ENCODE measurements at places on chromosomes 6 and 20.

GRCh38 chr20:63895202-63895951 lies 451 bp downstream of the DNAJC5 start:
- DNase-seq: no peak

DNA sequence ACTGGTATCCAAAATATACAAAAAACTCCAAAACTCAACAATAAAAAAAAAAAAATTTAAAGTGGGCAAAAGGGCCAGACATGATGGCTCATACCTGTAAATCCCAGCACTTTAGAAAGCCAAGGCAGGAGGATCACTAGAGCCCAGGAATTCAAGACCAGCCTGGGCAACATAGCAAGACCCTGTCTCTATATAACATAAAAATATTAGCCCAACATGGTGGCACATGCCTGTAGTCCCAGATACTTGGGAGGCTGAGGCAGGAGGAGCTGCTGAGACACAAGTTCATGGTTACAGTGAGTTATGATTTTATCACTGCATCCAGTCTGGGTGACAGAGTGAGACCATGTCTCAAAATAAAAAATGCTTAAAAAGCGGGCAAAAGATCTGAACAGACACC lies 121.0 kb upstream of the BEND6 start:
- DNase-seq: no peak

GRCh38 chr20:54107600-54108325 lies 37.4 kb upstream of the BCAS1 start:
- no peak for DNase-seq

DNA sequence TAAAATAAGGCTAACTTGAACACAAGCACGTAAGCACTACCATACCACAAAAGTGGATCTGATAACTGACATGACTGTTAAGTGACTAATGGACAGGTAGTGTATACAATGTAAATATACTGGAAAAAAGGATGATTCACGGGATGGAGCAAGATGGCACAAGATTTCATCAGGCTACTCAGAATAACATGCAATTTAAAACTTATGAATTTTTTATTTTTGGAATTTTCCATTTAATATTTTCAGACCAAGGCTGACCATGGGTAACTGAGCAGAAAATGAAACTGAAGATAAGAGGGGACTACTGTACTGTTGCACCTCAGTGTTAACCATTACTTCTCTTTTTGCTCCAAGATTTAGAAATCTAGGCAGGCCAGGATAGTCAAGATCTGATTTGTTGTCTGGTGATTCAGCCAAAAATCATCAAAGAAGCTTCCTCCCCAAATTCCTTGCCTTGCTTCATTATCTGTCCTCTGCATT lies 45.4 kb downstream of the TPBG start:
- DNase-seq: no peak

- no peak for DNase-seq
These were observed 34.3 kb downstream of the PRSS35 start for GRCh38 chr6:83546636-83547035.

DNA sequence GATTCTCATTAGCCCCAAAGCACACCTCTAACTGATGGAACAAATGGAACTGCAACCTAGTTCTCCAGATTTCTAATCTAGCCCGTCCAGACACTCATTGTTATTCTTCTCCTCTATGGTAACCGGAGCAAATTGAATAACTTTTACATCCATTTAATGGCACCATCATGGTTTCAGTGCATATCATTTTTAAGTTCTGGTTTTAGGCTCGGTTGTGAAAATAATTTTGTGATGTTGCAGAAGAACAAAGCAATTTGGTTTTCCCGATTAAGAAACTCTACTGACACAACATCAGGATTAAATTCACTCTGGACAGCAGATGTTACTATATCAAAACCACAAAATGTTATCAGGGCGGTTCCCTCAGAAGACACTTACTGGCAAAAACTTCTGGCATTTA lies 42.5 kb upstream of the HBS1L start:
- DNase-seq: no peak

GRCh38 chr6:21524201-21524600 lies 69.3 kb upstream of the SOX4 start:
- no peak for DNase-seq

- DNase-seq: no peak
These were observed 53.3 kb downstream of the PLEKHG1 start for GRCh38 chr6:150652848-150653613.

- no peak for DNase-seq
These were observed 177.9 kb downstream of the COL9A1 start for GRCh38 chr6:70124882-70125545.

DNA sequence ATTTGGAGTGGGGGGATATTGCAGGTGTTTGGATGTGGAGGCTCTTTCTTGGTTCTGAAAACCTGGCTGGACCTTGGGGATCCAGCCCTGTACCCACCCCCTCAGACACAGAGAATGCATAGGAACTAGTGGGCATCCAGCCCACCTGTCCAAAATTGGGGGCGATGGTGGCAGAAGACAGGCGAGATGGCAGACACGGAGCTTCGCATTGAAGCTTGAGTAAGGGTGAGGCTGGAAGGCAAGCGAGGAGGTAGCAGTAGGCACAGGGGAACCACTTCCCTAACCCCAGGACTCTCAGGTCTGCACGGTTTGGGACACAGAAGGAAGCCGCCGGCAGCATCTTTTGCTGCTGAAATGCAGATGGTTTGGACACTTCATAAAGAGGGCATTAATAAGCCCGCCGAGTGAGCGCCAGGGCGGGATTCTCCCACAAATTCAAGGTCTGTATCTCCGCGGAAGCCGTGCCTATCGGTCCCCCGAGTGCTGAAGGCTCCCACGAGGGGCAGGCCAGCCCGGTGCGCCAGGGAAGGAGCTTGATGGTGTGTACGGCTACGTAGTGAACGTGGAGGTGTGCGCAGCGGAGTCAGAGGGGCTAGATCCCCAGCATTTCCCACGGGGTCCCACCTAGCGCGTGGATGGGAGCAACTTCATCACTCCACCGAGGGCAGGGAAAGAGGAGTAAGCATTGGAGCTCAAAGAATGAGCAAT lies 1.6 kb upstream of the FOXA2 start:
- DNase-seq: no peak

- DNase-seq: no peak
These were observed 16.9 kb downstream of the TDRD6 start for GRCh38 chr6:46704562-46704961.

DNA sequence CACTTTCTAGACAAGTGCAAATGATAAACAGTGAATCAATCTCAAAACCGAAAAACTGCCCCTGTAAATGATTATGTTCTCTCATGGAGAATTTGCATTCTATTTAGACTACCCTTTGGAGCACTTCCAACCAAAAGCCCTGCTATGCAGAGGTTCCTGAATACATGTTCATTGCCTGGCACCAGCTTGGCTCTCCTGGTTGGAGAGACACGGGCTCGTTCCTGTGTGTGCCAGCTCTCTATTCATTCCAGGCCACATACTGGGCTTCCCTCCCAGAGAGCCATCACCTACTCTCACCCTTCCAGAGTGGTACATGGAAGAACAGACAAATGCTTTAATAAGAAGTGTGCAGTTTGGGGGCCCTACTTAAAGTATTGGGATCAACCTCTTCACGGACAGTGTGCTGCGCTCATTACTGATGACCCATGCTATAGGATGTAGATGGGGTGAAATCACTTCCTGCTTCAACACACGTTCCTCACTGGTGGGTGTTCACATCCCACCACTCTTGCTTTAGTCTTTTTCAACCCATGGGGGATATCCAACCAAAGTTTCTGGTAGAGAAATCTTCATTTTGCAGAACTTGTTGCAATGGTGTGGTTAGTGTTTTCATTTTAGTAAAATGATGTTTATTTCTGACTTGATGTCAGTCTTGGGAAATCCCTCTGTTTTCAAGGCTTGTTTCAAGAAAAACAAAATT lies 38.5 kb upstream of the NAA20 start:
- no peak for DNase-seq

- no peak for DNase-seq
These were observed 237.3 kb downstream of the BMP2 start for GRCh38 chr20:7004801-7005200.

- DNase-seq: no peak
These were observed 42.6 kb upstream of the SUPT3H start for GRCh38 chr6:45420083-45420908.

GRCh38 chr20:18005170-18005989 lies 36.6 kb downstream of the MGME1 start:
- no peak for DNase-seq

GRCh38 chr6:168072730-168073129 lies 6.3 kb downstream of the FRMD1 start:
- DNase-seq: no peak

- DNase-seq: no peak
These were observed 119.9 kb upstream of the PREP start for GRCh38 chr6:105522626-105523322.

DNA sequence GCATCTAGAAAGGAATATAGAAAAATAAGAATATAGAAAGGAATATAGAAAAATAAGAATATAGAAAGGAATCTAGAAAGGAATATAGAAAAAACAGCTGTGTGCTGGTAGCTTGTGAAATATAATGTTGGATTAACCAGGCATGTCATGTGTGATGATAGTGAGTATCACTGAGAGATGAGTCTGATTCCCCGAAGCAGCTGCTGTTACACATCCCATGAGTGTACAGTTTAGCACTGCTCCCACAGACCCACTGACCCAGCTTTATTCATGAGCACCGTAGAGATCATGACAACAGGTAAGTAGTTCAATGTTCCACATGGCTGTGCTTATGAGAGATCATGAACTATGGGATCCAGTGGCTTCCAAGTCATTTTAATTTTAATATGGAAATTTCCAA lies 64.8 kb downstream of the SLC22A3 start:
- no peak for DNase-seq

DNA sequence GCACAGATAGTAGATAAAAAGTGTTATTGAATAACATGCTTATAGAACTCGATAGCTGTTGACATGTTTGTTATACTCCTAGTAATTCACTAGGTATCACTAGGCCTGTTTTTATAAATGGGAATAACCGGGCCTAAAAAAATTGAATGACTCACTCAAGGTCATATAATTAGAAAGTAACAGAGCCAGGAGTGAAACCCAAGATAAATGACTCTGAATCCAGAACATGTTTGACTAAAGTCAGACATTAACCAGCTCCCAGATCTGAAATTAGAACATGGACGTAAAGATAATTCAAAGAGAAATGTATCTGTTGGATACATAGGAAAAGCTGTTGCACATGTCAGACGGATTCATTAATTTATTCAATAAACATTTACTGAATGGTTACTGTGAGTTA lies 26.9 kb downstream of the RGS17 start:
- no peak for DNase-seq

GRCh38 chr6:3791526-3792203 lies 40.2 kb upstream of the PXDC1 start:
- no peak for DNase-seq

DNA sequence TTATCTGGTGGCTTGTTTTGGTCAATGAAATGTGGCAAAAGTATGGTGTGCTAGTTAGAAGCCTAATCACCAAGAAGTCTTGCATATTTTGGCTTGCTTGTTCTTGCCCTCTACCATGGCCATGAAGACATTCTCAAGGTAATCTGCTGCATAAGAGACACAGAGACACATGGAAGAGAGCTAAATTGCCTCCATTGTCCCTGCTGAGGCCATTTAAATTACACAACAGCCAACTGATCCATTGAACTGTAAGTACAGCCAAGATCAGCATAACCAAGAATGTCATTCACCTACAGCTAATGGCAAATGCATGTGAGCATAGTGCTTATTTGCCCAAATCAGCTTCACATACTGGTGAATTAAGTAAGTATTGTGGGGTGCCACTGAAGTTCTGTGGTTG lies 603.8 kb downstream of the FRK start:
- no peak for DNase-seq

DNA sequence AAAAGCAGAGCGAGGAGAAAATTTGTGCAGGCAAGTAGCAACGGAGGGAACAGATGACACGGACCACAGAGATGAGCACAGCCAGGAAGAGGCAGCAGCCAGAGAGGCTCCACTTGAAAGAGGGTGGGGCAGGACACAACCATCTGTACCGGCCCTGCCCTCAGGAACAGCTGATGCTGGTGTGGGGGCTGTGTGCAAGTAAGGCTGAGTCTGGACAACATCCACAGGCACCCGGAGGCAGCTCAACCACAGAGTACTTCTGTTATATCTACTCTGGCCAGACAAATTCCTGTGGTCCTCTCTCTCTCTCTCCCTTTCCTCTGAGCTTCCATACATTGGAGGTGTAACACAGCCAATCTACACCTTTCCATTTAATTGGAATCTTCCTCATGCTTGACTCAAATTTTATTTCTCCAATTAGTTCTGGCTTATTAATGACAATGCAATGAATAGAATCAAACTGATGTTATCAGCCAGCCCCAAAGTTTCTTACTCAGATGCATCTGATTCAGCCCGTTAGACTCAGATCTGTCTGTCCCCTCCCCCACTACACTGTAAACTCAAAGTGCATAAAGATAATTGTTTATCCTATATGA lies 24.9 kb downstream of the KIF13A start:
- DNase-seq: no peak

DNA sequence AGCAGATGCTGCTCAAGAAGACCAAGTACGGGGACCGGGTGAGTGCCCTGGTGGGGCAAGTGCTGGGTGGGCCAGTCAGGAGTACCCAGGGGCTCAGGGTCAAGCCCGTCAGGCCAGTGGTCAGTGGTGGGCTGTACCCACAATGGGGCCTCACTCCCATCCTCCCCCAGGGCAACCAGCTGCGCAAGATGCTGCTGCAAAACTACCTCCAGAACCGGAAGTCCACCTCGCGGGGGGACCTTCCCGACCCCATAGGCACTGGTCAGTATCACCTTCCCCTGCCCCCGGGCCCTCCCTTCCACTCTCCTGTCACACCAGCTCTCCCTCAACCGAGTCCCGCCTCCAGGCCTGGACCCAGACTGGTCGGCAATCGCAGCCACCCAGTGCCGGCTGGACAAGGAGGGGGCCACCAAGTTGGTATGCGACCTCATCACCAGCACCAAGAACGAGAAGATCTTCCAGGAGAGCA lies 27.0 kb downstream of the UQCC2 start:
- DNase-seq: no peak

DNA sequence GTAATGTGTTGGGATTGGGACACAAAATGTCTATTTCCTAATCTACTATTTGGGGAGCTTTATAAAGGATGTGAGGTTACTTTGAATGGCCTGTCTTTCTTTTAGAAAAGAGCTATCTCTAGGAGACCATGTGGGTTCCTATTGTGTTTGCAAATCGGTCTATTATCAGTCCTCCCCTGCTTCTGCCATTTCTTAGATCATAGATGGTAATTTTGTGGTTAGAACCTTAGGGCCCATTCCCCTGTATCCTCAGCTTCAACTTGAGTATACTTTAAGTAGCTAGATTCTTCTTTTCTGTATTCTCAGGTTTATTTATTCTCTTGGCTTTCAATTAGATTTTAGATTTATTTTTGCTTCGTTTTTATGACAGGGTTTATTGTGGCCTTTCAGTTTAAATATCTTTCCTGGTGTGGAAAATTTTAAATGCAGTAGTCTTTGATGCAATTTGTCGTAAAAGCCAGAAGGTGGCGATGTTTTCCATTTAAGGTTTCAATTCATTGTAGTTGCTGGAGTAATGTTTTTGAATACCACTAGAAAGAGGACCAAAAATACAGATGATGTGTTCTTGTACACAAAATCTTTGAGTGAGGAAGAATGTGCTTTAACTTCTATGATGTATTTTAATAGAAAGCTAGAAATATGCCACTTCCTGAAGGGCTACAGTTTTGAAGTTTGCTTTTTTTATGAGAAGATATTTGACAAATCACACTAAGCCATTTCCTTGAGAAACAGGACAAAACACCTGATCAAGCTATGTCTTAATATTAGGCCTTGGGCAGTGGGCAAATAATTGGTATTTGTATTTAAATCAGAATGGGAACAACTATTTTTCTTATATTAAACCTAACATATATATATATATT lies 20.3 kb downstream of the TBPL1 start:
- DNase-seq: no peak
